Fibroblast of lung (primary cell): ENCODE measurements at places on chromosomes 5 and 9. TPM values are rescaled to one million over a fixed set of nuclear protein-coding genes. Genes with fewer than 3 reads are reported as not detected.

GRCh38 chr5:132257131-132258101 is at the start of gene PDLIM4:
Gene PDLIM4 (plus strand): TSS chr5:132257696. CDS start chr5:132257735, 39 bp downstream.
- DNase-seq: peak; percentile 40
- no peaks in the 10 kb centered on the region for H3K36me3 ChIP-seq
- no peaks in the 10 kb centered on the region for H3K27me3 ChIP-seq
- H3K4me3 ChIP-seq: peak within 1 kb of the TSS; percentile 62

DNA sequence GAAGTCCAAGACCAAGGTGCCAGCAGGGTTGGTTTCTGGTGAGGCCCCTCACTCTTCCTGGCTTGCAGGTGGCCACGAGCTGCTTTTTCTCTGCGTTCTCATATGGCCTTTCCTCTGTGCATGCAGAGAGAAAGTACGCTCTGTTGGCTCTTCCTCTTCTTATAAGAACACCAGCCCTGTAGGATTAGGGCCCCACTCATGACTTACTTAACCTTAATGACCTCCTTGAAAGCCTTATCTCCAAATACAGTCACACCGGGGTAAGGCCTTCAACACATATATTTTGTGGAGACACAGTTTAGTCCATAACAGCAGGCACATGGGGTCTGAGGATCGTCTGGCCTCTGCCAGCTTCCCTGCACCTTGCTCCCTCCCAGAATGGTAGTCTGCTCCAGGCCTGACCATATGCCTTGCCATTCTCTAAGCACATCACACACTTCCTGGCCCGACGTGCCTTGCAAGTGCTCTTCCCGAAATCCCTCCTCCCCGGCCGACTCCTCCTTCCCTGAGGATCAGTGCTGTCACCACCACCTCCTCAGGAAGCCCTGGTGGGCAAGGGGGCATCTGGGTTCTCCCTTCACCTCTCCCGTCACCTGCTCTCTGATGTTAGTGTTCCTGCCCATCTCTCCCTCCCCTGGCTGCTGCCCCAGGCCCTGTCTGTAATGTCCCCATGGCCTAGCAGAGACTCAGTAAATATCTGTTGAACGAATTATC is 200.7 kb downstream of the AOPEP start:
- H3K4me3 ChIP-seq: no peak overlapping the region
- H3K27ac ChIP-seq: no peak overlapping the region
- peaks cover 15% of the 10 kb centered on the region for H3K4me1 ChIP-seq
- no peak for DNase-seq
- no peaks in the 10 kb centered on the region for H3K36me3 ChIP-seq

DNA sequence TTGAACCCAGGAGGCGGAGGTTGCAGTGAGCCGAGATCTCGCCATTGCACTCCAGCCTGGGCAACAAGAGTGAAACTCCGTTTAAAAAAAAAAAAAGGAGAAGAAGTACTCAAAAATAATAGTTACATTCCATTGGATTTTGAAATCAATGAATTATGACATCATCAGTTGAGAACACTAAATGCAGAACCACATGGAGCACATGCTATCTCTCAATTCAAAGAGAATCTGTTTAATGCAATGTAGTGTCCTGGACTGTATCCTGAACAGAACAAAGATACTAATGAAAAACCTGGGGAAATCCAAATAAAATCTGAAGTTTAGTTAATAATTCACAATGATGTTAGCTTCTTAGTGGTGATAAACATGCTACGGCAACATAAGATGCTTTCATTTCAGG is 20.3 kb downstream of the CDC14B start:
- no peak overlapping the region for H3K27ac ChIP-seq
- H3K36me3 ChIP-seq: no peaks in the 10 kb centered on the region
- DNase-seq: no peak
- peaks cover 2% of the 10 kb centered on the region for H3K4me1 ChIP-seq
- H3K4me3 ChIP-seq: no peak overlapping the region

DNA sequence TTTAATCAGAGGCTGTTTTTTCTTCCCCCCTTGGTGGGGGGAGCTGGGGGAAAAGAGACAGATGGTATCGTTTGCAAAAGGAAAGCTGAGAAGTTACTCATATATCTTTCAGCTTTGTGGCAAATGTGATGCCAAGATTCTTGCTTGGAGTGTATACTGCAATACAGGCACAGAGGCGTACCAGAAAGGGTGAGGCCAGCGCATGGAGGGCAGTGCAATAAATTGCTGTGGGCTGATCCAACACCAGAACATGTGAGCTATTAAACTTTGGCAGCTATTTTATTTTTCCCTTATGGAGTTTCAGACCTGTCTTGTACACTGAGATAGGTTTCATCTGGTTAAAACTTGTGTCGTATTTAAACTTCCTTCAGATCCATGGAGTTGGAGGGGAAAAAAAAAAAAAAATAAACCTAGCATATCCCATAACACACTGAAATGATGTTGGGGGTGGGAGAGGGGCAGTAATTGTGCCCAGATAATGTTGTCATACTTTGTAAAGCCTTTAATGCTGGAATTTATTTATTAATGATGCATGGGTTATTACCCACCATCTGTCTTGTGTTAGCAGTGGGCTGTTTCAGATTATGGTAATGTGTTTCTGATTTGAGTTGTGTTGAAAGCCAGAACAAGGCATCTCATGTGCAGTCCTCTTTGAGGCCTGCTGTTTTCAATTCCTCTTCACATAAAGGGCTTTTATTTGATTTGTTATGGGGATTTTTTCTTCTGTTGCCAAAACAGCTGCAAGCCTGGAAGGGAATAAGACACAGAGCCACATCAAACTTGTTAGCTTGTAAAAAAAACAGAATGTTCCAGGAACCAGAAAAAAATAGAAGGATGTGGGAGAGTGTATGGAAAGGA is 891.3 kb downstream of the TLE1 start:
- DNase-seq: peak; percentile 54
- no peaks in the 10 kb centered on the region for H3K27me3 ChIP-seq

- H3K27me3 ChIP-seq: no peaks in the 10 kb centered on the region
- no peaks in the 10 kb centered on the region for H3K36me3 ChIP-seq
- no peak overlapping the region for H3K27ac ChIP-seq
Observed at GRCh38 chr9:14902561-14902960, 7.7 kb downstream of the FREM1 start.

The PCDHGC5 gene
- total RNA-seq: 1.3 and 2.6 TPM in 2 replicates

The FIBCD1 gene
- total RNA-seq: 7.3 and 9.8 TPM in 2 replicates

The RGS7BP gene
- total RNA-seq: under 0.01 and 0.51 TPM in 2 replicates

DNA sequence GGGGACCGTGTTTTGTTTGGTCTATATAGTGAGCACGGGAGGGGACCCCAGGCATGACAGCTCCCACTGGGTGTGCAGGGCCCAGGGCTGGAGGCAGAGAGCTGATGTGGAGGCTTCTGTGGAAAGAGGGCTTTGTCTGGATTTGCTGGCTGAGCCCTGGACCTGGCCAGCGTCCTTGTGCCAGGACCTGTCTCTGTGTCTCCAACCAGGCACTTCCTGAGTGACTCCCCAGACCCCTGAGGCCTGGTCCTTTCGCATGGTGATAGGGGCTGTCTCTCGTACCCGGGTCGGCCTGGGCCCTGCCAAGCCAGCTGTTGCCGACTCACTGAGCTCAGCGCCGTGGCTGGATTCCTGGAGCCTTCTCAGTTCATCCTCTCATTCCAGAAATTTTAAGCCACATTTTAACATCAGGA is 77.6 kb downstream of the ADAMTS2 start:
- H3K27ac ChIP-seq: peak overlapping the region; percentile 98
- DNase-seq: no peak
- peaks cover 12% of the 10 kb centered on the region for H3K36me3 ChIP-seq
- H3K4me1 ChIP-seq: peaks cover 65% of the 10 kb centered on the region
- no peaks in the 10 kb centered on the region for H3K27me3 ChIP-seq
- no peak overlapping the region for H3K4me3 ChIP-seq

GRCh38 chr5:83570916-83571315 is 99.4 kb downstream of the VCAN start:
- H3K4me1 ChIP-seq: peaks cover 2% of the 10 kb centered on the region
- peak; percentile 64 for DNase-seq
- H3K36me3 ChIP-seq: peaks cover 2% of the 10 kb centered on the region
- no peaks in the 10 kb centered on the region for H3K27me3 ChIP-seq
- no peak overlapping the region for H3K4me3 ChIP-seq

The BARHL1 gene
- not detected in 2 replicates for total RNA-seq

The NR2F1 gene
- 63.7 and 90.8 TPM in 2 replicates for total RNA-seq

DNA sequence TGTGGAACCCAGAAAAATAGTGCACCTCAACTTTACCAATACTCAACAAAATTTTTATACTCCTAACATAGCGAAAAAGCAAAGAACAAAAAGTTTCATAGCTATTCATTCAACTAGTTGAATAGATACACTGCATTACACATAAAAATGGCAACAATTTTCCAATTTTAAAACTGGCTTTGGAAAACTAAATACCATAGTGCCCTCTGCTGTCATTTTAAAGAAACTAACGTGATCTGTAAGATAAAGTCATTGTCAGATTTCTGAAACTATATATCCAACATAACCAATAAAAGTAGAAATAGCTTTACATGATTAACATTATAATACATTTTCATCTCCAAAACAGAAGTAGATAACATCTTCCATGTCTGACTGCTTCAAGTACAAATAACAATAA is 31.6 kb downstream of the DTWD2 start:
- no peaks in the 10 kb centered on the region for H3K27me3 ChIP-seq
- H3K4me3 ChIP-seq: no peak overlapping the region
- no peak overlapping the region for H3K27ac ChIP-seq
- H3K4me1 ChIP-seq: no peaks in the 10 kb centered on the region
- DNase-seq: no peak

- peaks cover 4% of the 10 kb centered on the region for H3K4me1 ChIP-seq
- no peak for DNase-seq
- H3K4me3 ChIP-seq: no peak overlapping the region
- H3K27me3 ChIP-seq: no peaks in the 10 kb centered on the region
- peaks cover 3% of the 10 kb centered on the region for H3K36me3 ChIP-seq
Observed at GRCh38 chr9:34124099-34124498, 2.4 kb downstream of the DCAF12 start.

DNA sequence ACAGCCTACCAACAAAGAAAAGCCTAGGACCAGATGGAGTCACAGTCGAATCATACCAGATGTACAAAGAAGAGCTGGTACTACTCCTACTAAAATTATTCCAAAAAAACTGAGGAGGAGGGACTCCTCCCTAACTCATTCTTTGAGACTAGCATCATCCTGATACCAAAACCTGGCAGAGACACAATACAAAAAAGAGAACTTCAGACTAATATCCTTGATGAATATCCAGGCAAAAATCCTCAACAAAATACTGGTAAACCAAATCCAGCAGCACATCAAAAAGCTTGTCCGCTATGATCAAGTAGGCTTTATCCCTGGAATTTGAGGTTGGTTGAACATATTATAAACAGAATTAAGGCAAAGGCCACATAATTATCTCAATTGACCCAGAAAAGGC is 900.4 kb upstream of the ARRDC3 start:
- no peaks in the 10 kb centered on the region for H3K4me1 ChIP-seq
- H3K36me3 ChIP-seq: no peaks in the 10 kb centered on the region
- no peak overlapping the region for H3K27ac ChIP-seq
- H3K27me3 ChIP-seq: no peaks in the 10 kb centered on the region

DNA sequence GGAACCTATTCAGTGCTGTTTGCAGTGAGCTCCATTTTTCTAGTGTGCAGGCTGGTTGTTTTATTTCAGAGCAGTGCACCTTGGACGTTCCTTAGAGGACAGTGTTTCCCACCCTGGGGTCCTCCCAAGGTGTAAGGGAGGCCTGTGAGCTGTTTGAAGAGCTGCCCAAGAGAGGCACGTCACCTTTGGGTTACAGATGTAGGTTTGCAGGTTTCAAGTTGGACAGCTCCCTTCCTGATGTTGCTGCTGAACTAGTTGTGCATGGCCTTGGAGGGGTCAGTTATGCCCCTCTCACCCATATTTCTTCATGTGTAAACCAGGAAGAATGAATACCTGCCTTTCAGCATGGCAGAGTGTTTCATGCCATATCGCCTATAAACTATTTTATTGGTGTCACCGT is 34.7 kb upstream of the POMT1 start:
- no peak for DNase-seq
- H3K27me3 ChIP-seq: no peaks in the 10 kb centered on the region
- H3K4me1 ChIP-seq: no peaks in the 10 kb centered on the region
- H3K4me3 ChIP-seq: no peak overlapping the region
- peaks cover 28% of the 10 kb centered on the region for H3K36me3 ChIP-seq

DNA sequence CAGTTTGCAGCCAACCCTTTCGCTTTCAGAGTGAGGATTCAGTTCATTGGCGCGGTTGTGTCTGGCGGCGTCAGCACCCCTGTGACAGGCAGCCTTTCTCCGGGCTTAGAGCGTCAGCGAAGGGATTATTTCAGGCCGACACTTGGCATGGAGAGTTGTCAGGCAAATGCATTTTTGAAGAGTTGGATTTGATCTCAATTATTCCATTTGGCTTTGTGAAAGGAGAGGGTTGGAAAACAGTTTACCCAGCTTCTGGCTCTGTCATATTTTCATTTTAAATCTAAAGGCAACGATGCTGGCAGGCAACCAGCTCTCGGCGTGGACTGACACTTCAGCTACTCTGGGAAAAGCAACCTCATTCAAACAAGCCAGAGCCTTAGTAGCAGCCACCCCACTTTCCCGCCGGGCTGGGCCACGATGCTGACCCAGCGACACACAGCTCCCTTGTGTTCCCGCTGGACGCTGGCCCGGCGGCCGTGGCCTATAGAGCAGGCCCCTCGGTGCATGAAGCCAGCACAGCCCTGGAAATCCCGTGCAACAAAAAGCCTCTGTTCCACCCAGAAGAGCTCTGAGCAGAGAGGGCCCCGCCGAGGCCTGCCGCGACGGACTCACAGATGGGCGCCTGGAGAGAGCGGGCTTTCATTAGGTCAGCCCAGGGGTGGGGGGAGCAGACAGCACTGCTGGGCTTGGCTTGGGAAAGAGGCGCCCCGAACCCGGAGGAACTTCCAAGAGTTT is 28.9 kb upstream of the LPCAT1 start:
- H3K27me3 ChIP-seq: peaks cover 3% of the 10 kb centered on the region
- peak; percentile 36 for DNase-seq
- peaks cover 11% of the 10 kb centered on the region for H3K4me1 ChIP-seq
- H3K27ac ChIP-seq: no peak overlapping the region

DNA sequence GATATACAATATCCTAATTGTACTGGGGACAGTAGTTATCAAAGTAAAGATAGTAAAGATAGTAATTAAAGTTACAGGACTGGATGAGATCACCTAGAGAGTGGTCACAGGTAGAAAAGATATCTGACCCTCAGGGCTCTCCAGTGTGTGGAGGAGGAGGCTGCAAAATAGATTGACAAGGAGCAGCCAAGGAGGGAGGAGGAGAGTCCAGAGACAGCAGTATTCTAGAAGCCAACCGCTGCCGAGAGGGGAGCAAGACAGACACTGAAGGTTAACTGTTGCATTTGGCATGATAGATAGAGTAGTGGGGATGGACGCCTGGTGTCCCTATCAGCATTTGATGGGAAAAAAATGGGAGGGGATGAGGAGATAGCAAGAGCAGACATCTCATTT is 17.0 kb upstream of the F2RL1 start:
- no peaks in the 10 kb centered on the region for H3K36me3 ChIP-seq
- DNase-seq: no peak
- no peaks in the 10 kb centered on the region for H3K27me3 ChIP-seq
- no peak overlapping the region for H3K4me3 ChIP-seq
- H3K4me1 ChIP-seq: peaks cover 6% of the 10 kb centered on the region
- H3K27ac ChIP-seq: no peak overlapping the region

DNA sequence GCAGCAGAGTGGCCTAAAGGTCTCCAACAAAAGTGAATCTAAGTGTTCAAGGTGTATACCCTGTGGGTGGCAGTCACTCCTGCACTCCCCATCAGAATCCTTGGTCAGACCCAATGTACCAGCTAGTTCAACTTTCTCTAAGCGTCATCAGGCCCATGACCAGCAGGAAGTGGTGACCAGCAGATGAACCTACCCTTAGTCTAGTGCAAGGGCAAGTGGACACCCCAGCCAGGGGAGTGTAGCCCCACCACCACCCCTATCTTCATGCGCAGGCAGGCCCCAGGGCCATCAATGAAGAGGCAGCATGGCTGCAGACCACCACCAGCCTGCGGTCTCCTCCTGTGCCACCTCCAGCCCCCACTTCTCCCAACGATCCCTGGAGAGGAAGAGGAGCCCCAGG is 213.1 kb downstream of the AGTPBP1 start:
- H3K27me3 ChIP-seq: no peaks in the 10 kb centered on the region
- no peak overlapping the region for H3K27ac ChIP-seq
- no peak overlapping the region for H3K4me3 ChIP-seq
- DNase-seq: no peak
